ENCODE measurements at places on chromosomes 4 and X.

- no peak for ATAC-seq
These were observed 47.3 kb downstream of the RGS12 start for GRCh38 chr4:3340038-3340699.

- peak; percentile 88 for ATAC-seq
These were observed at the start of gene MFAP3L for GRCh38 chr4:170026253-170027021. Gene MFAP3L, minus strand, starts transcription at chr4:170026395. Its CDS starts 20,518 bp downstream, at chr4:170005877.

- 0 out of 3 replicates have a peak, but pooled peaks have one; percentile 40 for ATAC-seq
These were observed 277.9 kb downstream of the TRIML1 start for GRCh38 chr4:188417181-188417580.

- ATAC-seq = peak; percentile 86
These were observed 29.6 kb downstream of the SLC16A2 start for GRCh38 chrX:74450803-74451449.

DNA sequence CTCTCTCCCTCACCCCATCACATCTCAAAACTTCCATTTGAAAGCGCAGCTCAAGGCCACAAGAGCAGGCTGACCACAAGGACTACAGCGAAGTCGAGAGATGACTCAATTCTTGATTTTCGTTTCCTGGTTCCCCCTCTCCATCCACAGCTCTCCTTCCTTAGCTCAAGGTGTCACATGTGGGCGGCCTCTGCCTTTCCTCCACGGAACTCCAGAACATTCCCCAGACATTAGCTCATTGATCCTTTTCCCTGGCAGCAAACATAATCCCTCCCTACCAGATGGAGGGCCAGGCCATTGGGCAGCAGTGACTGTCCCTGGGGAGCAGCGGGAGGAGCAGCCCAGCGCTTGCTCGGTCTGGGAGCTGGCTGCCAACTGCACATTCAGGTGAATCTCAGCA lies 56.3 kb downstream of the CCDC149 start:
- peak; percentile 62 for ATAC-seq

- ATAC-seq = no peak
These were observed 20.3 kb downstream of the CLRN2 start for GRCh38 chr4:17535242-17535641.

- no peak for ATAC-seq
These were observed 83.5 kb upstream of the PLAC1 start for GRCh38 chrX:134741746-134742145.

GRCh38 chrX:64976673-64977040 lies 407 bp upstream of the ZC4H2 start:
- peak; percentile 4 for ATAC-seq

- ATAC-seq = no peak
These were observed 69.8 kb downstream of the F11 start for GRCh38 chr4:186335793-186336192.

DNA sequence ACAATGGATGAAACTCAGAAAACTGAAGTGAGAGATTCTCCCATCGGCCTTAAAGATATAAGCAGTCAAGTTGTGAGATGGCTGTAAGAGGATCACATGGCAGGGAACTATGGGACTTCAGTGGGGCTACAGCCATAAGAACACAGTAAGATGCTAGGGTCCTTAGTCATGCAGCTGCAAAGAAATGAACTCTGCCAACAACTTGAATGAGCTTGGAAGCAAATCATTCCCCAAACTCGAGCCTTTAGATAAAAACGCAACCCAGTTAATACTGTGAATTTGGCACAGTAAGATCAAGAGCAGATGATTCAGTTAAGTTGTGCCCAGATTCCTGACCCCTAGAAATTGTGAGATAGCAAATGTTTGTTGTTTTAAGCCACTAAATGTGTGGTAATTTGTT lies 117.3 kb downstream of the FAM13A start:
- ATAC-seq = no peak

DNA sequence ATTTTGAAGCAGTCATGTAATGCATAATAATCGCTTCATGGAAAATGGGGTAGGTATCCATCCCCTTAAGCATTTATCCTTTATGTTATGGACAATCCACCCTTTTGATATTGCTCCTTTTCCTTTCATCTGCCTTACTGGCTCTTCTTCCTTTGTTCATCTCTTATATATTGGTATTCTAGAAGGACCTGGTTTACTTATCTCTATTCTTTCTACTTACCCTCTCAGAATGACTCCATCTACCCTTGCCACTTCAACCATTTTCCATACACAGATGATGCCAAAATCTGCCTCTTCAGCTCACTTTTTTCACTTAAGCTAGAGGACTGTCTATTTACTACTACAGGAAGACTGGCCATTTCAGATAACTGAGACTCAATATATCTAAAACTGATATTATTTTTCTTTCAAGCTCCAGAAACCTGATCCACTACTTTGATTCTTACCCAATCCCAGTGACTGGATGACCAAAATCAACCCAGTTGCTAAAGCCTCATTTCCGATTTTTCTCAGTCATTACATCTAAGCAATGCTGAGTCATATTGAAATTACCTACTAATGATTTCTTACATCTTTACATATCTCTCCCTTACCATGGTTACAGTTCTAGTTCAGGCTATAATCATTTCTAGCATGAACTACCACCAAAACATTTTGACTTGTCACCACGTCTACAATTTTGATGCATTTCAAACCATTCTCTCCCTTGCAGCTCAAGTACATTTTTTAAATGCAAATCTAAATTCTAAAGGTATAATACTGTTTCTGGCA lies 93.7 kb downstream of the FAAH2 start:
- no peak for ATAC-seq

- no peak for ATAC-seq
These were observed 84.8 kb upstream of the EDNRA start for GRCh38 chr4:147396105-147396504.

GRCh38 chrX:13235930-13236329 lies 83.9 kb downstream of the ATXN3L start:
- ATAC-seq = no peak

DNA sequence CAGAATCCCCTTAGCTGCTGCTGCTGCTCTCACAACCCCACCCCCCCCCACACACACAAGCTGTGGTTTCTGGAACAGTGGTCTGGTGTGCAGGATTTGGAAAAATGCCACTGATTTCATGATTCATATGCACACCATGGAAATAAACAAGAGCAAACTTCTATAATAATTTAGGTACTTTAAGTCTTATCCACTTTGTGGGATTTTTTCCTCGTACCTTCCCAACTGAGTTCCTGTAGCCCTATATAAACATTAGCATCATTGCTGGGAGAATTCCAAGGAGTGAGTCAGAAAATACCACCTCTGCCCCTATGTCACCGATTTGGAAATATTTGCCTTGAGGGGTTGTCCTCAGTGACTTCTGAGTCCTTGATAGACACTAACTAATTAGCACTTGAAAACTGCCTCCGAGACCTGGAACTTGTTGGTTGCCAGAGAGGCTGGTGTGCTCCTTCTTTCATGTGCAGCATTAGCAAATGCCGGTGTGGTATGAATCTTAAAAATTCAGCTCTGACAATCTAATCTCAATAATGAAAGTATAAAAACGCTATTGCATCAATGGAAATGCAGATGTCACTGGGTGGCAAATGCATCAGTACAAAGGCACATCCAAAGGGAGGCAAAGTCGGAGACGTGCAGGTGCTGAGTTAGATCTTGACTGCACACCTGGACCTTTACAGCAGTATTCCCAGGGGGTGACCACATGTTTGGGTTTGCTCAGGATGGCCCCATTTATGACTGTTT lies 61.8 kb downstream of the CPE start:
- peak; percentile 76 for ATAC-seq

DNA sequence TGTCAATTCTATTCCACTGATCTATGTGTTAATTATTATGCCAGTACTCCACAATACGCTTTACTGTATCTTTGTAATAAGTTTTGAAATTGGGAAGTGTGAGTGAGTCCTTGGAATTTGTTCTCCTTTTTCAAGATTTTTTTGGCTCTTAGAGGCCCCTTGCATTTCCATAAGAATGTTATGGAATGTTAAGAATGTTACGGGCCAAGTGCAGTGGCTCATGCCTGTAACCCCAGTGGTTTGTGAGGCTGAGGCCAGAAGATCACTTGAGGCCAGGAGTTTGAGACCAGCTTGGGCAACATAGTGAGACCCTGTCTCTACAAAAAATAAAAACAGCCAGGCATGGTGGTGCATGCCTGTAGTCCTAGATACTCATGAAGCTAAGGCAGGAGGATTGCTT lies 167.6 kb upstream of the CXorf66 start:
- ATAC-seq = no peak

DNA sequence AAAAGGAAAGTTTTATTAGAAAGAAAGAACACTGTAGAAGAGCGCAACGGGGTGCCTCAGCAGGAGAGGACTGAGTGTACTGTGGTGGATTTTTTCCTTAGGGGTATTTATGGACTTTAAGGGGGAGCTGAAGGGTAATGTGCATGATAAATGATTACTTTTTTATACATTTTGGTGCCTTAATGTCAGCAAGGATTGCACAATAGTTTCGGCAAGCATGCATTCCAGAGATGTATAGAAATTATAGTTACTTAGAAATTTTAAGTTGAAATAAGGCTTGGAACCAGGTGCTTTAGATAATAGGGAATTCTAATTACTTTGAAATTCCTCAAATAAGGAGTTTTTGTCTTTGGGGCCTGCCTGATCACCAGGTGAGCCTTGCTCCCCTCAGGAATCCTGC lies 30.5 kb upstream of the SERPINA7 start:
- ATAC-seq = no peak

- no peak for ATAC-seq
These were observed 30.0 kb upstream of the RNF128 start for GRCh38 chrX:106696502-106696901.

- ATAC-seq = peak; percentile 66
These were observed 1.0 kb downstream of the SOX3 start for GRCh38 chrX:140503714-140504351.

DNA sequence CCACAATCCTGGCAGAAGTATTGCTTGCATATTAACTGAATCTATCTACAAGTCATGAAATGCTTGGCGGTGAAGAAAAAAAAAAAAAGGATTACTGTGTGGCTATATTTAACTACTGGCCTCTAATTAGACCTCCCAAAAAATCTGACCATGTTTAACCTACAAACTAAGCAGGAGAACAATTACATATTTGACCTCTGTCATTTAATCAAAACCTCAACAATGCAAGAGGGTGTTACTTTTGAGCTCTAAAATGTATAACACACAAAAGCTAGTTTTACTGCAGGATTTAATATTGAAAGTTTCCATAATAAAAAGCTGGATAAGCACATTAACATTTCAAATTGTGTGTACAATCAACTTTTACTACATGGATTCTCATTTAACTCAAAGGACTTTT lies 1.5 kb downstream of the ITM2A start:
- no peak for ATAC-seq

GRCh38 chr4:29326816-29327215 lies 1393.4 kb upstream of the PCDH7 start:
- ATAC-seq = no peak

- ATAC-seq = no peak
These were observed 100.0 kb downstream of the ATP11C start for GRCh38 chrX:139832718-139833309.

- peak; percentile 26 for ATAC-seq
These were observed 6.7 kb upstream of the HSD17B10 start for GRCh38 chrX:53440621-53441517.

GRCh38 chr4:136931781-136932180 lies 600.5 kb downstream of the PCDH18 start:
- ATAC-seq = no peak

DNA sequence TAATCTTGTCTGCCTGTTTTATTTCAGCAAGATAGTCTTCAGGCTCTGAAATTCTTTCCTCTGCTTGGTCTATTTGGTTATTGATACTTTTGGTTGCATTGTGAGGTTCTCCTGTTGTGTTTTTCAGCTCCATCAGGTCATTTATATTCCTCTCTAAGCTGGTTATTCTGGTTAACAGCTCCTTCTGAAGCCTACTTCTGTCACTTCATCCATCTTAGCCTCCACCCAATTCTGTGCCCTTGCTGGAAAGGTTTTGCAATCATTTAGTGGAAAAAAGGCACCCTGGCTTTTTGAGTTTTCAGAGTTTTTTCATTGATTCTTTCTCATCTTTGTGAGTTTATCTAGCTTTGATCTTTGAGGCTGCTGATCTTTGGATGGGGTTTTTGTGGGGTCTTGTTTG lies 647.7 kb downstream of the SPRY1 start:
- ATAC-seq = no peak

DNA sequence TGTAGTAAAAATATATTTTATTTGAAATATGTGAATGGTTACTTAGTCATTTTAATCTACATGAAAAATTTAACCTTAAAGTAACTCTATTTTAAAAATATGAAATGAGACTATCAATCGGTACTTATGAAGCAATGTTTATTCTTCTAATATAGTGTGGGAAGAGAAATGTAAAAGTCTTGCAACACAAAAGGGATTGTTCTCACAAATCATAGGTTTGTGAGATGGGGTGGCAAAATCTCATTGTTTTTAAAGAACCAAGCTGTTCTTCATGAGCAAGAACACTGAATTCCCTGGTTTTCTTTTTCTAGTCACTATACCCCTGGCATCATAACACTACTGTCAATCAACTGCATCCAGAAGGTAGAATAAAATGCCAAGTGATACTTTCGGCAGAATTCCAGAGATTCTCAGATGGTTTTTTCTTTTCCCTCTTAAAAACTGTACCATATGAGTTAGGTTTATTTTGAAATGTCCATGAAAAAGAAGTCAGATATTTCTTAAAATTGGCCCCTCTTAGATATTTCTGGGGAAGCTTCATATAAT lies 52.2 kb downstream of the SNCA start:
- no peak for ATAC-seq

GRCh38 chrX:124190440-124190839 lies 142.0 kb upstream of the TEX13D start:
- ATAC-seq = no peak

- ATAC-seq = peak; percentile 65
These were observed 116.7 kb upstream of the TMEM164 start for GRCh38 chrX:109886122-109886761.

- ATAC-seq = no peak
These were observed 35.1 kb downstream of the ATG4A start for GRCh38 chrX:108126661-108127060.

DNA sequence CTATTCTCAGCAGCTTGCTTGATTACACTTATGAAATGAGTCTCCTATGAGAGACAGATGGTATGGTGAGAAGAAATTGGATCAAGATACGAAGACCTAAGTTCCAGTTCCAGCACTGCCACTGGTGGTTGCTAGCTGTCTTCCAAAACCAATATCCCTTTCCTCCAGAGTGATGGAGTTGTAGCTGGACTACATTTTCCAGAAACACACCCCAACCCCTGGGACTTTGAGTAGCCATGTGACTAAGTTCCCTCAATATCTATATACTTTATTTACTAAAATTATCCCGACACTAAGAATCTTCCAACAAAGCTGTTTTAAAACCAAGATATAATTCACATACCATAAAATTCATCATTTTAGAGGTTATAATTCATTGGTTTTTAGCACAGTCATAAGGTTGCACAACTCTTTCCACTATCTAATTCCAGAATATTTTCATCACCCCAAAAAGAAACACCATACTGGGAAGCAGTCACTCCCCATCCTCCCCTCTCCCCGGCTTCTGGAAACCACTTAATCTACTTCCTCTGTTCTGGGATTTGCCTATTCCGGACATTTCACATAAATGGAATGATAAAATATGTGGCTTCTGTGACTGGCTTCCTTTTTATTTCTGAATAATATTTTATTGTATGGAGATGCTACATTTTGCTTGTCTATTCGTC lies 118.0 kb downstream of the MANBA start:
- ATAC-seq = peak; percentile 54
